ENCODE measurements at places on chromosomes 3 and 15.

- no peak for DNase-seq
Observed at GRCh38 chr15:91988655-91989054, 135.1 kb downstream of the SLCO3A1 start.

GRCh38 chr3:14323401-14324223 lies 78.8 kb upstream of the SLC6A6 start:
- DNase-seq, result no peak

DNA sequence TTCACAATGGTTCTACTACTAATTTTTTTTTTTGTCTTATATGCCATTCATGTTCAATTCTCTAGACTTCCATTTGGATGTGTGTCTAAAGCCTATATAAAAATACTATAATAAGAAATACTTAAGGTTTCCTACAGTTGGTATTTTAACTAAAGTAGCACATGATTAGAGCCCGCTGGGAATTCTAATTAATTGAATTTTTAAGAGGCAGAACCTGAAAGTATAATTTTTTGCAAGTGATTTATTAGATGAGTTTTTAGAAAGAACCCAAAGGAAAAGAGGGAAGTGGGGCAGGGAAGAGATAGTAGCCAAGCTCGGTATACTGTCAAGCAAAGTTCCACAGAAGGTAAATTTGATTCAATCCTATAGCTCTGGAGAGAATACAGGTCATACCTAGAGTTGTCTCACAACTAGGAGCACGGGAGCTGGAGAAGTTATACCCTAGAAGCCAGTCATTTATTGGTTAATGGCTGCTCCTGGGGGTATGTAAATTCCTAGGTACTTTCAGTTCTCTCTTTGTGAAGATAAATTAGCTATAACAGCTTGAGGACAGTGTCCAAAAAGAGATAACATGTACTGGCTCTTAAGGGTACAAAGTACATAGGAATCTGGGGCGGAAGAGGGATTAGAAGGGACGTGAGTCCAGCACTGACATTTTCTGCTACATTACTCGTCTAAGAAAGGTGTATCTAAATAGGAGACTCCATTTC lies 225.6 kb downstream of the CNTN6 start:
- DNase-seq, result no peak

- no peak for DNase-seq
Observed at GRCh38 chr15:63905558-63906265, 72.0 kb upstream of the HERC1 start.

- no peak for DNase-seq
Observed at GRCh38 chr3:134078169-134078831, 48.6 kb upstream of the SLCO2A1 start.

DNA sequence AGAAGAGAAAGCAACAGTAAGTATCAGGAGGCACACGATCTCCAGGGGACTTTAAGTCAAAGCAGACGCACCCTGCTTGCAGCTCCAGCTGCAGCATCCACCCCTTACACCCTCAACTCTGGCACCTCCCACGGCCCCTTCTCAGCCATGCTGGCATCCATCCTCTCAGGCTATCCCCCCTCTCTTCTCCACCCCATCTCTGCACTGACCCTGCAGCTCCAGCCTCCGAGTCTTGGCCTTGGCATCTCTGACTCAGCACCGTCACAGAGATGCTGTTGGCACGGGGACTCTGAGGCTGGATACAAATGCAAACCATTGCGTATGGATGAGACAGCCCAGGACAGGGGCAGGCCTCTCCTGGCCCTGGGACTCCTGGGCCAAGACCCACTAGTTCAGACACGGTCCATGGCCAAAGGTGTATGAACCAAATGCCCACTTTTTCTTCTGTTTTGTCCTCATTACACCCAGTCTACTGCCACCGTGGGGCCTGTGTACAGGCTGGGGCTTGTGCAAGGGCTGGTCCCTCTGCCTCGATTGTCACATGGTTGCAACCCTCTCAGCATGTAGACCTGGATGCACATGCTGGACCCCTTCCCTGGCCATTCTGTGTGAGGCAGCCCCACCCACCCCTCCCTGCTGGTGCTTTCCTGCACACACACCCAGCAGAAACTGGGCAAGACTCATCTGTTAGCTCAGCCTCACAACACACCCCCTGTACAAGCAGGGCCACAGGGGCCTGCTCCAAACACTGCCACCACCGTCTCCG lies 18.7 kb upstream of the ZXDC start:
- no peak for DNase-seq

DNA sequence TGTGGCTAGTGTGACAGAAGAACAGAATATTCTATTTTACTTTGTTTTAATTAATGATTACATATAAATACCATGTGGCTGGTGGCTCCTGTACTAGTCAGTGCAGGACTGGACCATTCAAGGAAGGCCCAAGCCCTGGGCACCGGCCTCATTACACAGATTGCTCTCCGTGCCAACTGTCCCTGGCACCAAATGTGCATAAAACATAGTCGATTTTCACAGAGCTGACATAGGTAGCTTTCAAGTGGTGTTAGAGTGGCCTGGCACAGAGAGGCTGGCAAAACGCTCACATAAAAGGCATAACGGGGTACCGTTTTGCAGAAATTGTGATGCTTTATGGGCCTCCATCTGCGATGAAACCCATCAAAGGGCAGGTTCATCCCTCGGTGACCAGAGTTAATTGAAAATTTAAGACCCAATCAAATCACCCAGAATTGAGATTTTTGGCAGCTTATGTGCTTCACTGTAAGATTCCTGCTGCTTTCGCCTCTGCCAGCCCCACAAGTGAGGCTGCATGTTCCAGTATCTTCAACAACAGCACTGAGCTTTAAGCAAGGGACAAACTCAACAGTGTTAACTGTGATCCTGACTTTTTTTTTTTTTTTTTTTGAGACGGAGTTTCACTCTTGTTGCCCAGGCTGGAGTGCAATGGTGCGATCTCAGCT lies 25.9 kb downstream of the RFTN1 start:
- no peak for DNase-seq

DNA sequence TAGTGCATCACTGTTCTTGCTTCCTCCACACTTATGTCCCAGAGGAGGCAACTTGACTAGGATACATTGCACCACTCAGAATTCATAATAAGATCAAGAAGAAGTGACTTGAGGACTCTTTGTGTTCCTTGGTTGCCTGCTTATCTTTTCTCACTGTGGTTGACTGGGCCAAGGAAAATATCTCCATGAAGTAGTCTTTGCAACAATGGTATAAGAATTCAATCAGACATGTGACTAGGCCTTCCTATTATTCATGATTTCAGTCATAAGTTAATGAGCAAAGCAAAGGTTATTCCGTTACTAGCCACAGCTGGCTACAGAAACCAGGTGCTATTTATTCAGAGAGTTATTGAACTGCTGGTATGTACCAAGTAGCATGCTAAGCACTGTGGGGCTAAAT lies 359.3 kb downstream of the RORA start:
- DNase-seq, result no peak

- no peak for DNase-seq
Observed at GRCh38 chr3:94185753-94186152, 122.9 kb downstream of the NSUN3 start.

DNA sequence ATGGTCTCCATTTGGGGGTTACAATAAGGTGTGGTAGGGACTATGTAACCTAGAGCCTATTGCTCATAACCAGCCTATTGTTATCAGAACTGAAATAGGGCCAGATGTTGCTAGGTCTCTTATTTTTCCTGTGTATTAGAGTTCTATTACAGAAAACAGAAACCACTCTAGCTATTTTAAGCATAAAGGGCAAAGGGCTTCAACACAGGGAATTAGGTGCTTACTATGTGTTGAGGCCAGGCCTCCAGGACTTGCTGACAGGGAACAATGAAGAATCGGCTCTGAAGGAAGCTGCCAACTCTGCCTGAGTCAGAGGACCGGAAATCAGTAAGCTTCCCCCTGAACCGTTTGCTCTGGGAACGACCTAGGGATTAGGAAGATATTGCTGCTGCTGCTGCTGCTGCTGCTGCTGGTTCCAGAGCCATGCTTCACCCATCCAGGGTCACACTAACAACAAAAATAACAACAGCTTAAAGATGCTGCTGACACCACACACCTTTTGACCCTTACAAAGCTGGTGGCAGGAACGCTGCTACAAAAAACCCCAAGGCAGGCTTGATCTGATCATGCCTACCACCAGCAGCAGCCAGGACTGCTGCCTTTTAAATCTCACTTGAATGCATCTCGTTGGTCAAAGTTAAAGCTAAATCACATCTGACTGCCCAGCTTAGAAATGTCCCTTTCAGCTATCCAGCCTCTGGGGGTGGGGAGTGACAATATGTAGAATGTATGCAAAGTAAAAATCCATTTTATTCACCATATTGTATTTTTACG lies 276.9 kb upstream of the IL12A start:
- peak; percentile 72 for DNase-seq

GRCh38 chr15:101003081-101003480 lies 83.9 kb downstream of the LRRK1 start:
- DNase-seq, result no peak

DNA sequence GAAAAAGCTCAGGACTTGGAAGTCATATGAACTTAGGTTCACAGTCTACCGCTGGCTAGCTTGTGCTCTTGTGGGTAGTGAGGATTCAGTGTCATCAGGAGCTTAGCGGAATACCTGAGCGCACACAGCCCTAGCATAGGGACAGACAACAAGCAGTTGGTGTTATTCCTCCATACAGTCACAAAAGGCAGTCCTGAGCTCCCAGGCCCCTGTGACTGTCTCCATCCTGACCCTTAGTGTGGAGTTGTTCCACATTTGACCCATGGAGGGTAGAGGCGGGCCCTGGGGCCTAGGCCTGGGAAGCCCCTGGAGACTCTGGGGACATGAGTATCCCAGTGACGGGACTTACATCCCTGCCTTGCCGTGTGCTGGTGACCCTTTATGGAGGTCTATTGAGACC lies 131.5 kb upstream of the PLXNA1 start:
- no peak for DNase-seq

DNA sequence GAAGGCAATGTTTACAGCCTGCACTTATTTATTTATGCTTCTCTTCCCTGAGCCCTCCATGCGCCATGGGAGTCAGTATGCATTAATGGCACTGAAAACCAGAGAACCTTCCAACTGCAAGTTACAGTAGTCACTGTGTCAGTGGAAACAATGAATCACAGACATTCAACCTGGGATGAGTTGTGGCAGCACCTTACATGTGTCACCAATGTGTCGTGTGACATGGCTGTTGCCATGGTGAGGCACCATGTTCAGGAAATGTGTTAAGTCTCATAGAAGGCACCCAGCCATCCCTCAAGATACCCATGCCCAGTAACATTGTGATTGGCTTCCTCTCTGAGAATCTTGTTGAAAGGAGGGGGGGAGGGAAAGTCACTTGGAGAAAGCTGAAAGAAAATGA lies 105.0 kb downstream of the FOXP1 start:
- DNase-seq, result peak; percentile 15

GRCh38 chr15:45795440-45796069 lies 160.7 kb downstream of the SQOR start:
- no peak for DNase-seq

DNA sequence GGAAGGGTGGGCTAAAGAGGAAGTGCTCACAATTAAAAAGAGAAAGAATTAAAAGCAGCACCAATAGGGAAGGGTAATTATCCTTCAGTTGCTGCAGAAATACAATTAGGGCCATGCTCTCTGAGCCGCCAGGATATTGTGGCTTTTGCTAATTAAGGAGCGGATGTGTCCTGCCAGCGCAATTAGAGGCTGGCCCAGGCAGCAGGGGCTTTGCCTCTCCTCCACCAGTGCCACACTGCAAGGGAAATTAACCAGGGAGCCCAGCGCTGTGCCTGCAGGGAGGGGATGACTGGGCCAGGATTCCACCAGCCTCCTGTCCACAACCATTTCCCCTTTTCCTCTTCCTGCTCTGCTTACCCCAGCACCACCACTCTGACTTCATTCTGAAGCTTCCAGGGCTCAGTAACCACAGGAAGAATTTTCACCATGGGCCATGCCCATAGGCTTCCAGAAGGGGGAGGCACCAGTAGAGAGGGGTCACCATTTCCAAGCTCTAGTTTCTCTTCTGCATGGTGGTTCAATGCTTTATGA lies 10.4 kb upstream of the AEN start:
- no peak for DNase-seq

- no peak for DNase-seq
Observed at GRCh38 chr3:45261333-45262110, 35.4 kb upstream of the TMEM158 start.

- no peak for DNase-seq
Observed at GRCh38 chr15:91482799-91483198, 370.7 kb upstream of the SLCO3A1 start.

GRCh38 chr3:40720341-40720740 lies 195.6 kb downstream of the ZNF621 start:
- no peak for DNase-seq

GRCh38 chr15:31560643-31561042 lies 234.0 kb downstream of the KLF13 start:
- no peak for DNase-seq

- DNase-seq, result no peak
Observed at GRCh38 chr3:196057760-196058331, 24.0 kb downstream of the TFRC start.

- no peak for DNase-seq
Observed at GRCh38 chr3:121976727-121977126, 45.3 kb downstream of the ILDR1 start.

GRCh38 chr3:134511500-134511899 lies 25.6 kb downstream of the CEP63 start:
- DNase-seq, result no peak

- DNase-seq, result no peak
Observed at GRCh38 chr3:52210550-52211046, 12.6 kb downstream of the ALAS1 start.

DNA sequence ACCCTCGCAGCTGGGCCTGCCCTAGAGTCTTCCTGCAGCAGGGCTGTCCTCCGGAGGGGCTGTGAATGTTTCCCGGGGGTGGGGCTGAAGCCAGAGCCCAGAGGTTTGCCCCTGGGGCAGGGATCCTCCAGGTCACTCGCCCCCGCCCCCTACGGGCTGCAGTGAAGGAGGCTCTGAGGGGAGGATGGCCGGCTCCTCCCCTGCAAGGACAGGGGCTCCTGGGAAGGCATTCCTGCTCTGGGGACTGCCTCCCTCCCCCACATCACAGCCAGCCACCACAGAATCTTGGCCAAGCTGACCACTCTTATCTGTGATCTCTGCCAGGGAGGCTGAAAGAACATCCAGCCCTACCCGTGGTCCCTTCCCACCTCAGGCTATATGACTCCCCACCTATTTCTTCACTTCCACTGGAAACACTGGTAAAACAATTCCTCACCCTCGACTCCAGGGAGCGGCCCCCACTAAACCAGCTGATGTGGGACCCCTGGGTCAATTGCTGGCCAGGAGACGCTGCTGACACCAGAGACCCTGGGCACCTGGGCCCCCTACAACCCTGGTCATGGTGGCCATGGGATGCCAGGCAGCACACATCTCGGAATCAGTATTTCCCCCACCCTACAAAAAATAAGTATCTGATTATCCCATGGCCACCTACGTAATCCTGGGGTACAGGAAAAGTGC lies 66.0 kb downstream of the HMCES start:
- no peak for DNase-seq

DNA sequence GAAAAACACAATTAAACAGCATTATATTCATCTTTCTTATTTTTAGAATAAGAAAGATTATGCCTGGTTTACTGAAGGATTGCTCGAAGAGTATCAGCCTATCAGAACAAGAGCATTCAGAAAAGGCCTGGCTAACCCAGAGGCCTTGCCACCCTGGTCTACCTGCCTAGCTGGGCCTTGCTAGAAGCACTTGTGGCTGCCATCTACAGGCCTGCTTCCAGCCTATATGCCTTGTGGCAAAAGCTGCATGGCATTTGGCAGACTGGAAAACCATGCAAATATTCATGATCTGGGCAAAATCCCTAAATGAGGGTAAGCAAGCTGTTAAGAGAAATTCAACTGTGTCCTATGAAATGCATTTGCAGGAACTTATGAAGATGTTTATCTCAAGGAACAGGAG lies 9.3 kb upstream of the ATP13A4 start:
- DNase-seq, result no peak

Data from HFF-Myc (cell line).